Subcutaneous preadipocyte (primary cell): ENCODE measurements at places on chromosomes 11 and 22. TPM values are rescaled to one million over a fixed set of nuclear protein-coding genes. Genes with fewer than 3 reads are reported as not detected.

CAT gene
- total RNA-seq = 68.6 and 80.1 TPM in 2 replicates

DNAJB7 gene
- total RNA-seq = not detected in 2 replicates

CDCA5 gene
- total RNA-seq = 12.5 and 18.6 TPM in 2 replicates

KLHDC7B gene
- total RNA-seq = not detected in 2 replicates

DNAJC4 gene
- total RNA-seq = 7.0 and 7.4 TPM in 2 replicates

C11orf86 gene
- not detected in 2 replicates for total RNA-seq

CDC42BPG gene
- under 0.01 TPM in 2 replicates for total RNA-seq

MS4A6E gene
- total RNA-seq = not detected in 2 replicates

KCTD14 gene
- total RNA-seq = 1.5 and 1.8 TPM in 2 replicates

API5 gene
- 62.5 and 76.6 TPM in 2 replicates for total RNA-seq

LDHAL6A gene
- not detected in 2 replicates for total RNA-seq

BIK gene
- total RNA-seq = under 0.01 TPM in 1 of 2 replicates, not detected in the other

OR56B1 gene
- not detected in 2 replicates for total RNA-seq

SIAE gene
- 7.4 and 10.7 TPM in 2 replicates for total RNA-seq

BCO2 gene
- 0.73 and 0.78 TPM in 2 replicates for total RNA-seq

MRGPRE gene
- 0.20 and 0.73 TPM in 2 replicates for total RNA-seq

OTOG gene
- not detected in 2 replicates for total RNA-seq

MARK2 gene
- total RNA-seq = 11.0 and 15.2 TPM in 2 replicates

TTLL12 gene
- 60.3 and 80.7 TPM in 2 replicates for total RNA-seq

PRDX5 gene
- total RNA-seq = 92.1 and 148 TPM in 2 replicates

SLN gene
- not detected in 2 replicates for total RNA-seq

ABCG4 gene
- total RNA-seq = under 0.01 TPM in 2 replicates

SLC6A5 gene
- total RNA-seq = not detected in 2 replicates

UPK2 gene
- total RNA-seq = not detected in 2 replicates

TSPAN18 gene
- total RNA-seq = not detected in 2 replicates
